ENCODE measurements at places on chromosomes 16 and 17.

DNA sequence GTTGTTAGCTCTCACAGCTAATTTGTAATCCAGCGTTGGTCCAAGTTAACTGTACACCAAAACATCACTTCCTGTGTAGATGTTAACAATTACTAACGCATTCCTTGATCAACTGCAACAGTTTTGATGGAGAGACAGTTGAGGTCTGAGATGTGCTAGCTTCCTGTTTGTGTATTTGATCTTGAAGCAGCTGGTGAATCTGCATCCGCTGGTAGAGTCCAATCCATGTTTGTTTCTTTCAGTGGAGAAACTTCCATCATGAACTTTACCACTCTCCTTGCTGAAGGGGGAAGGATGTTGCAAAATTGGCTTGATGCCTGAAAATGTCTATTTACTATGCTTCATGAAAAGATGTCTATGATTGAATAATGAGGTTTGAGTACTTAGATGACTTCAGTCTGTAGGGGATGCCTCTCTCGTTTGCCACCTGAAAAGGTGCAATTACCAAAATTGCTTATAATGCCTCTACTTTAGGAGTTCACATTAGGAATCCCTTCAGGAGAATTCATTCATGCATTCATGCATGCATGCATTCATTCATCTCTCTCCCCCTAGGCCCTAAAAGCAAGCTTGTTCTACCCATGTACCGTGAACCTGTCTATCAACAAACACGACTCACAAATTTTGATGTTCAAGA, 39.6 kb upstream of the ZKSCAN2 start:
- H3K27me3 ChIP-seq: no peaks in the 10 kb centered on the region
- H3K4me3 ChIP-seq: no peak overlapping the region
- H3K36me3 ChIP-seq: no peaks in the 10 kb centered on the region
- no peak overlapping the region for H3K27ac ChIP-seq

DNA sequence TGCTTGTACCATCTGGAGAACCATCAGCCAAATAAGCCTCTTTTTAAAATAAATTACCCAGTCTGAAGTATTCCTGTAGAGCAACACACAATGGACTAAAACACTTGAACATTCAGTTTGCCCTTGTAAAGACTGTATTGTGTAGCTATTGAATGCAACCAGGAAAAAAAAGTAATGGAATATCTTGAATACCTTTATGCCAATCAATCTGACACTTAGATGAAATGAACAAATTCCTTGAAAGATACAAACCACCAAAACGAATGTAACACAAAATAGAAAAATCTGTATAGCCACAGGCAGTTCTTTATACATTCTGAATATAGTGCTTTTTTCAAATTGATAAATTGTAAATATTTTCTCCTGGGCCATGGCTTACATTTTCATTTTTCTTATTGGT, 63.3 kb upstream of the KCNJ16 start:
- H3K27ac ChIP-seq: no peak overlapping the region
- H3K4me3 ChIP-seq: no peak overlapping the region
- H3K27me3 ChIP-seq: no peaks in the 10 kb centered on the region
- DNase-seq: no peak
- no peaks in the 10 kb centered on the region for H3K36me3 ChIP-seq
- H3K4me1 ChIP-seq: peaks cover 21% of the 10 kb centered on the region

- no peak overlapping the region for H3K27ac ChIP-seq
- peaks cover 2% of the 10 kb centered on the region for H3K27me3 ChIP-seq
- H3K36me3 ChIP-seq: no peaks in the 10 kb centered on the region
- H3K4me3 ChIP-seq: no peak overlapping the region
Observed at GRCh38 chr17:77618731-77619130, 339.8 kb upstream of the TNRC6C start.

- no peaks in the 10 kb centered on the region for H3K27me3 ChIP-seq
Observed at GRCh38 chr17:19876529-19877161, 8.9 kb upstream of the ULK2 start.

DNA sequence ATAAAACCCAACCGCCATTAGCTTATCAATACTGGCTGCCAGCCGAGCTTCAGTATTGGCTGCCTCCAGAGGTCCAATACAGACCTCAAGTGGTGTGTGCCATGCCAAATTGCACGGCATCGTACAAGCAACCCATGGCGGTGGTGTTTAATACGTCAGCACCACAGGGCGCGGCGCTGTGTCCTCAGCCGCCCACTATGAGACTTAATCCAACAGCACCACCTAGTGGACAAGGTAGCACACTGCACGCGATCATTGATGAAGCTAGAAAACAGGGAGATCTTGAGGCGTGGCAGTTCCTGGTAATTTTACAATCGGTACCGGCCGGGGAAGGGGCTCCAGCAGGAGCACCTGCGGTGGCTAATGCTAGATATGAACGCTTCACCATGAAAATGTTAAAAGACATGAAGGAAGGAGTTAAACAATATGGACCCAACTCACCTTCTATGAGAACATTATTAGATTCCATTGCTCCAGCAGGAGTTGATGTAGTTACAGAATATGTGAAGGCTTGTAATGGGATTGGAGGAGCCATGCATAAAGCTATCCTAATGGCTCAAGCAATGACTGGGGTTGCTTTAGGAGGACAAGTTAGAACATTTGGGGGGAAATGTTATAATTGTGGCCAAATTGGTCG, 15.4 kb downstream of the FLYWCH1 start:
- no peaks in the 10 kb centered on the region for H3K27me3 ChIP-seq
- DNase-seq: peak; percentile 93
- no peak overlapping the region for H3K4me3 ChIP-seq
- H3K4me1 ChIP-seq: peaks cover 9% of the 10 kb centered on the region
- H3K27ac ChIP-seq: no peak overlapping the region
- H3K36me3 ChIP-seq: peaks cover 5% of the 10 kb centered on the region

- DNase-seq: no peak
- H3K4me3 ChIP-seq: no peak overlapping the region
- H3K27ac ChIP-seq: no peak overlapping the region
- H3K4me1 ChIP-seq: peaks cover 22% of the 10 kb centered on the region
- no peaks in the 10 kb centered on the region for H3K27me3 ChIP-seq
- no peaks in the 10 kb centered on the region for H3K36me3 ChIP-seq
Observed at GRCh38 chr17:2542456-2542855, 30.8 kb upstream of the METTL16 start.

- no peak for DNase-seq
- H3K4me1 ChIP-seq: no peaks in the 10 kb centered on the region
- H3K27ac ChIP-seq: no peak overlapping the region
- no peak overlapping the region for H3K4me3 ChIP-seq
Observed at GRCh38 chr16:48511716-48512115, 98.3 kb downstream of the N4BP1 start.

- no peaks in the 10 kb centered on the region for H3K27me3 ChIP-seq
- no peak overlapping the region for H3K4me3 ChIP-seq
- DNase-seq: no peak
- no peak overlapping the region for H3K27ac ChIP-seq
- H3K36me3 ChIP-seq: peaks cover 6% of the 10 kb centered on the region
Observed at GRCh38 chr17:27631411-27631760, 398 bp downstream of the LGALS9 start.

DNA sequence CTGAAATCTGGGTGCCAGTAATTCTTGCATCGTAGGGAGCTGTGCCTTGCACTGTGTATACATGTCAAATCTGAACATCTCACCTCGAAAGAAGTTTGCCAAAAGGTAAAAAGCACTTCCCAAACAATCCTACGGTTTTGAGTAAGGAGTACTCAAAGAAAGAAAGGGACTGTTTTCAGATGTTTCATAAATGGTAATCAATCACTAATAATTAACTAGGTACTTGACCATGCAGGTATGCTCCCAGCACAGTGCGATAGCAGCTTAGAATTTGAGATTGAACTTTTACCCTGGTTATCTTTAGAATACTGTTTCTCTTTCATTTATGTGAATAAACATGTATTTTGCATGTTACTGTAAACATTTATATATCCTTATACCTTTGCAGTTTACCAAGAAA, 39.0 kb downstream of the PRKCA start:
- H3K27ac ChIP-seq: no peak overlapping the region
- no peak overlapping the region for H3K4me3 ChIP-seq
- no peaks in the 10 kb centered on the region for H3K27me3 ChIP-seq
- H3K36me3 ChIP-seq: no peaks in the 10 kb centered on the region
- no peak for DNase-seq
- H3K4me1 ChIP-seq: peaks cover 9% of the 10 kb centered on the region

GRCh38 chr17:37179893-37180292, 195.9 kb upstream of the C17orf78 start:
- peaks cover 6% of the 10 kb centered on the region for H3K36me3 ChIP-seq
- H3K4me1 ChIP-seq: peaks cover 17% of the 10 kb centered on the region
- DNase-seq: no peak
- no peaks in the 10 kb centered on the region for H3K27me3 ChIP-seq
- no peak overlapping the region for H3K27ac ChIP-seq

- no peak overlapping the region for H3K27ac ChIP-seq
- H3K36me3 ChIP-seq: no peaks in the 10 kb centered on the region
- H3K4me1 ChIP-seq: peaks cover under 1% of the 10 kb centered on the region
- no peak for DNase-seq
Observed at GRCh38 chr17:5592382-5592781, 8.1 kb upstream of the NLRP1 start.

Data from neural crest cell (in vitro differentiated cells).